ENCODE measurements at places on chromosomes 7 and 10.

DNA sequence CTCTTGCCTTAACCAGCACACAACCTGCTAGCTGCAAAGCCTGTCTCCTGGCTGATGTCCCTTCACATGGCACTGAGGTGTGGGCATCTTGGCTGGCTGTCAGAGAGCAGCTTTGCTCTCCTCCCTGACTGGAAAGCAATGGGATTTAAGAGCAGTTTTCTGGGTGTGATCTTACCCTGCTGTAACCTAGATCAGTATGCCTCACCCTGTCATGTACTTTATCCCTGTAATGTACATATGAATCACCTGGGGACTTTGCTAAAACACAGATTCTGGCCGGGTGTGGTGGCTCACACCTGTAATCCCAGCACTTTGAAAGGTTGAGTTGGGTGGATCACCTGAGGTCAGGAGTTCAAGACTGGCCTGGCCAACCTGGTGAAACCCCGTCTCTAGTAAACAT is 209.9 kb downstream of the FRMD4A start:
- H3K27me3 ChIP-seq, result no peaks in the 10 kb centered on the region
- H3K4me1 ChIP-seq, result no peaks in the 10 kb centered on the region
- DNase-seq, result no peak

- H3K27ac ChIP-seq, result no peak overlapping the region
- no peaks in the 10 kb centered on the region for H3K4me1 ChIP-seq
- H3K27me3 ChIP-seq, result peaks cover 8% of the 10 kb centered on the region
- no peaks in the 10 kb centered on the region for H3K36me3 ChIP-seq
Measured at GRCh38 chr10:78829565-78829964, 239.2 kb upstream of the ZMIZ1 start.

DNA sequence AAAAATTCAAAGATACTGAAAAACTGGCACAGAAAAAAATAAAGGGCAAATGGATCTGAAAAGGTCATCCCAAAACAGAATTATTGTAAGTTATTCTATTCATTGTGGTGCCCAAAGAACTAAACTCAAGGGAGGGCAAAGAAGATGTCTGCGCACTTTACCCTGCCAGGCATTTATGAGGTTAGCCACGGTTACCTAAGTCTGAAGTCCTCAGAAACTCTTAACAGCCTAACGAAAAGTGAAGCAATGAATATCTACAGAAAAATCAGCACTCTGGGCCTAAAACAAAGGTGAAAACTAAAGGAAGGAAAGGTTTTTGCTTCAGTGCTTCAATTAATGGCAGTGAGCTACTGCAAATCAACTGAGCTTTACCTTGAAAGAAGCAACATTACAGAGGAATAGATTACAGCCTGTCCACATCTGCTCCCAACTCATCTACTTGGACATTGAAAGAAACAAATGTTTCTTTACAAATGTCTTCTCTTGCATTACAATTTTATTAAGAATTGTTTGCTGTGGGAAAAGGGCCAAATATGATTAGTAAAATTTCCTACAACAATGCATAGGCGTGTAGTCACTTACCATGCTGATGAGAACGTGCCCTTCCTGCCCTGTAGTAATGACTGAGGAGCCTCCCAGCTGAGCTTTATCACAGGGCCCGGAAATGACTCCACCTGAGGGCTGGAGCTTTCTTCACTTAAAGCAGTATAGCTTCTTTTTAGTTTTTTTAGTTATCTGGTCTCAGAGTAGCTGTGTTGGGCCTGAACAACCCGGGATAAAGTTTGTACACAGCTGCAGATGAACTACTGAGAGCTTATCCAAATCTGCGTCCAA is at the start of gene TUBAL3:
Gene TUBAL3 (minus strand): TSS at position 621 of the 834 bp plus-strand sequence. CDS start 36 bp downstream, at position 585.
- H3K27ac ChIP-seq, result no peak within 1 kb of the TSS
- no peaks in the 10 kb centered on the region for H3K4me1 ChIP-seq
- DNase-seq, result no peak
- no peak within 1 kb of the TSS for H3K4me3 ChIP-seq
- peaks cover 33% of the 10 kb centered on the region for H3K27me3 ChIP-seq
- H3K36me3 ChIP-seq, result no peaks in the 10 kb centered on the region

DNA sequence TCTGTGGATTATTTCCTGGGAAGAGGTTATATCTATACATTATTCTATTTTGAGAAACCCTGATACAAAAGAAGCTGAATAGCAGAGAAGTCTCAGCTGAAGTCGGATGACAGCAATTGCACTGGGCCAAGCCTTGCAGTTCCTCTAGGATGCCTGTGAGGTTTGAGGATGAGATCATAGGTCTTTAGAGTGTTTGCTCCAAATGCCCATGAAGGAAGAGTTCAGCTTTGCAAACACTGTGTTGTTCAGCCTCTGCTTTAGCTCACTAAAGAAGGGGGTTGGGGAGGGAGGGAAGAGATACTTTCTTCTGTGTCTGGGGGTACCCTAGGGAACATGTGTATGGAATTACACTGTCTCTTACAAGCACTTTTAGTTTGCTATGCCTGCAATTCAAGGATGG is 282.5 kb upstream of the NRP1 start:
- no peaks in the 10 kb centered on the region for H3K4me1 ChIP-seq
- DNase-seq, result no peak
- no peak overlapping the region for H3K27ac ChIP-seq
- no peaks in the 10 kb centered on the region for H3K27me3 ChIP-seq
- H3K4me3 ChIP-seq, result no peak overlapping the region

DNA sequence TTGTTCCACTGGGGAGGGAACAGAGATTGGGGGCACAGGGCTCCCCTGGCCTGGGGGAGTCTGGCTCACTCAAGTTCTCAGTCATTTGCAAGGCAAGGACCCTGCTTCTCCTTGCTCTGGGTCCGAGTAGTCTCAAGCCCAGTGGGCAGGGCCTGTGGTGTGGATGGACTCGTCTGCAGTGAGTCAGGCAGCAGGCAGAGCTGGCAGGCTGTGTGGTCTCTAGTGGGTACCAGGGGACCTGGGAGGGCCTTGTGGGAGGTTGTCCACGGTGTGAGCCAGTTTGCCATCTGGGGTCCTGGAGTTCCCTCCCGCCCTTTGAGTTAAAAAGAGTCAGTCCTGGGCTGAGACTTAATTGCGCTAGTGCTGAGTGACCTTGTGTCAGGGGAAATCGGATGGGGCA is 8.8 kb upstream of the SH2D4B start:
- H3K27ac ChIP-seq, result peak overlapping the region; percentile 81
- no peaks in the 10 kb centered on the region for H3K27me3 ChIP-seq
- H3K36me3 ChIP-seq, result peaks cover 44% of the 10 kb centered on the region
- H3K4me3 ChIP-seq, result peak overlapping the region; percentile 34
- no peak for DNase-seq

DNA sequence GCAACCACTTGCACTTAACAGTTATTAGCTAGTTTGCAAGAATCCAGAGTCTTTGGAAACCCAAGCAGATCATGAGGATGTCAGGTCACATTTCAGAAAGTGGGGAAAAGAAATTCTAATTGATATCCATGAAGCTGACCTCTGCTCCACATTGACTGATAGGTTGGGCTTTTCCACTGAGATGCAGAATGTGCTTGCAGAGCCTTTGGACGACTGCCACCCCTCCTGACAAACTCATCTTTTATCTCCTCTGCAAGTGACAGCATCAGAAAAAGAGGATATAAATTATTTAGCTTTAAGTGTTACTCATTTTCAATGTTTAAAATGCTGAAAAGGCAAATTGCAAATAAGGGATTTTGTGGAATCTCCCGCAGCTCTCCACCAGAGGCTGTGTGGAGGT is 75.3 kb downstream of the C10orf90 start:
- H3K4me1 ChIP-seq, result no peaks in the 10 kb centered on the region
- DNase-seq, result no peak
- H3K36me3 ChIP-seq, result no peaks in the 10 kb centered on the region
- no peak overlapping the region for H3K27ac ChIP-seq
- H3K4me3 ChIP-seq, result no peak overlapping the region

DNA sequence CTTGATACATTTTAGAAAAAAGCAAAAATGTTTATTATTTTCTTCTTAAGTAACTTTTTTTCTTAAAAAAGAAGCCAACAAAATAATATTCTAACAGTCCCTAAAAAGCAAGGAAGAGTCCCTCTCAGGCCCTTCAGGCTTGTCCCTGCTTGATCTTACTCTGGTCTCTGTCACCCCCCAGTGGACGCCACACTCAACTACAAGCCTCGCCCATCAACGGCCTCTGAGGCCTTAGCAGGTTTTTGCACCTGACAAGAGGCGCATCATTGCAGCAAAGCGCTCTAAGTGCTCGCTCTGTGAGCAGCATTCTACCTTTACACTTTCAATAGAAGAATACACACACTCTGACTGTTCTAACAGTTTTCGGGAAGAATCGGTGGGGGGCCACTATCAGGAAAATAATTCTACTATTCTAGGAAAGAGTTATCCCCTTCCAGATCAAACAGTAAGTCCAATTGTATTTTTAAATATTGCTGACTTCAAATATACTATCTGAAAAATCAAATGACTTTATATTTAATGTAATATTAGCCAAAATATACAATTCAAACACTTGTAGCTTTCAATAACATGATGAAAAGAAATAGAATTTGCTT is 139.2 kb downstream of the USP6NL start:
- no peaks in the 10 kb centered on the region for H3K36me3 ChIP-seq
- no peak overlapping the region for H3K27ac ChIP-seq
- no peaks in the 10 kb centered on the region for H3K4me1 ChIP-seq
- DNase-seq, result peak; percentile 91
- no peaks in the 10 kb centered on the region for H3K27me3 ChIP-seq

DNA sequence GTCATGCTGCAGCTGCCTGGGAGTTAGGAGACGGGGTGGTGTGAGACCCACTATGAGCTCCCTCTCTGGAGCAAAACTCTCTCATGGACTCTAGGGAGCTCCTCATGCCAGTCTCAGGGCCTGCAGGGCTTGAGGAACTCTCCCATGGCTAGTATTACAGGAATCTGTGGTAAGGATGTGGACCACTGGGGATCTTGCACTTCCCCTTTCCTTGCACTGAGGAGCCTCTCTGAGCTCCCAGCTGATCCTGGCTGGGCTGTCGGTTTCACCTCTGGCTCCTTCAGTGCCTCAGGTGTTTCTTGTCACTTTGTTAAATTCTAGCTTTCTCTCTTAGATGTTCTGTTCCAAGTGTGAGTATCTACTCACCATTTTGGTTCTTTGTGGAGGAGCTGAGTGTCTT is 71.6 kb upstream of the IMMP2L start:
- no peaks in the 10 kb centered on the region for H3K4me1 ChIP-seq
- H3K36me3 ChIP-seq, result no peaks in the 10 kb centered on the region
- no peak overlapping the region for H3K4me3 ChIP-seq
- H3K27ac ChIP-seq, result no peak overlapping the region
- no peak for DNase-seq

DNA sequence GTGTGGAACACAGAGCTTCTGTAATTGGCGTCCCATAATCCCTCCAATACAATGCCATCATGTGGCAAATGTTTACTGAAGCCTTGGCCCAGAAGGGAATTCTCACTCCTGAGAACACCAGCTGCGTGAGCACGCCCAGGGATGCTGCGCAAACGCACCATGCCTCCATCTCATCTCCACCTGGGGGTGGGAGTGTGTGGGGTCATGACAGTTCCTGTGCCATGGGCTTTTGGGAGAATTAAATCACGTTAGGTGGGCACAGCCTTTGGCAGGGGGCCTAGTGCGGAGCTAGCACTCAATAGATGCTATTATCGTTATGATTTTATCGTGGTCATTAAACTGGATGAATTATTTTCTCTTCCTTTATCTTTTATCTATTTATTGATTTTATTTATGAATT is 15.8 kb downstream of the WDFY4 start:
- no peak for DNase-seq
- no peak overlapping the region for H3K4me3 ChIP-seq
- H3K4me1 ChIP-seq, result no peaks in the 10 kb centered on the region
- H3K27me3 ChIP-seq, result peaks cover 3% of the 10 kb centered on the region

- H3K27me3 ChIP-seq, result no peaks in the 10 kb centered on the region
- H3K4me3 ChIP-seq, result no peak overlapping the region
- H3K36me3 ChIP-seq, result no peaks in the 10 kb centered on the region
- no peaks in the 10 kb centered on the region for H3K4me1 ChIP-seq
Measured at GRCh38 chr10:9625304-9625703, 1392.4 kb upstream of the CELF2 start.

- no peak for DNase-seq
- no peak overlapping the region for H3K4me3 ChIP-seq
- no peaks in the 10 kb centered on the region for H3K4me1 ChIP-seq
- no peak overlapping the region for H3K27ac ChIP-seq
- no peaks in the 10 kb centered on the region for H3K36me3 ChIP-seq
Measured at GRCh38 chr10:61617180-61617579, 45.5 kb upstream of the CABCOCO1 start.

GRCh38 chr10:75013007-75013406 is 98.4 kb upstream of the SAMD8 start:
- peaks cover 10% of the 10 kb centered on the region for H3K36me3 ChIP-seq
- peak overlapping the region; percentile 67 for H3K27ac ChIP-seq
- no peaks in the 10 kb centered on the region for H3K27me3 ChIP-seq
- peaks cover 32% of the 10 kb centered on the region for H3K4me1 ChIP-seq
- no peak overlapping the region for H3K4me3 ChIP-seq

DNA sequence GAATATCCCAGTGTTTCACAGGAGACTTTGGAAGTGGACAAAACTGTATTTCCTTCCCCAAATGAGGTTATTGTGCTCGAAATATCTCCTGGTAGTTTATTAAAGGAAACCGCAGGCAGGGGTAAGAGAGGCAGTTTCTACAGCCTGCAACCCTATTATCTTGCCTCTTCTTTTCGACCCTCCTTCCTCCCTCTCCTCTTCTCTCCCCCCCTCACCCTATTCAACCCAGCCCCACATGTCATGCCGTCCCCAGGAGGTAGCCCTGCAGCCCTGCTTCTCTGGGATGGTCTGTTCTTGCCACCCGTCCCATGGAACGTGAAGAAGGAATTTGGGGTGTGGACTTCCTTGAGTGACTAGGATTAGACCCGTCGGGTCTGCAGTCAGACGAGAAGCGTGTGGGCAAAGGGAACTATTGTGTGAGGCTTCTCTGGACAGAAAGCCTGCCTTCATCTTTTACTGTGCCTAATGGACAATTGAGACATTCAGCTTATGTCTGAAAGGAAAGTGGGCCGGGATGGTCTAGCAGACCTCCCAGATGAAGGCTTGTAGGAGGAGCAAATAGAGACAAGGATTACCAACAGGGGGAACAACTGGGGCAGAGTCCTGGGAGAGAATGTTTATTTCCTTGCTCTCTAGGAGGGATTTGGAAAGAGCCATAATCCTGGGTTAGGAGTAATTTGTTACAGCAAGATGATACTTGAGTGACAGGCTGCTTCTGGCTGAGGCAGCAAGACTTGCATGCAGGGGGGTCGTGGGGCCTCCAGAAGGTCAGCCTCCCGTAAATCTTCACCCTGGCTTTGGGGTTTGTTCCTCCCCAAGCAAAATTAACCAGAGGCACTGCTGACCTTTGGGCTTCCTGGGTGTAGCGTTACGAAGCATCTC is 77.8 kb downstream of the TCF7L2 start:
- no peaks in the 10 kb centered on the region for H3K36me3 ChIP-seq
- H3K27ac ChIP-seq, result no peak overlapping the region
- H3K27me3 ChIP-seq, result peaks cover 18% of the 10 kb centered on the region
- no peak for DNase-seq
- no peaks in the 10 kb centered on the region for H3K4me1 ChIP-seq
- H3K4me3 ChIP-seq, result no peak overlapping the region

DNA sequence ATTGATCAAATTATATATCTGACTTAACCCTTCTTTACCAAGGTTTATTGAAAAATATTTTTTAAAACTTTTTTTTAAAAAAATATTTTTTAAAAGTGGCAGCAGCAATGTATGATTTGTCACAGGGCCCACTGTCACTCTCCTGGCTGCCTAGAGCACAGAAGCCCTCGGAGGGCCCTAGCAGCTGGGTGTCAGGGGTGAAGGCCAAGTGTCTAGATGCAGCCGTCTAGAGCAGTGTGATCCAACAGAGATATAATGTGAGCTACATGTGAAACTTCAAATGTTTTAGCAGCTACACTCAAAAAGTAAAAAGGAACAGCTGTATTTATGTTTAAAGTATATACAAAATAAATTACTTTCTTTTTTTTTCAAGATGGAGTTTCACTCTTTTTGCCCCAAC is 112.7 kb downstream of the ARHGAP22 start:
- peaks cover 6% of the 10 kb centered on the region for H3K27me3 ChIP-seq
- no peak overlapping the region for H3K4me3 ChIP-seq
- peaks cover 8% of the 10 kb centered on the region for H3K4me1 ChIP-seq
- H3K36me3 ChIP-seq, result no peaks in the 10 kb centered on the region
- DNase-seq, result no peak
